NCI-H1694 treated with DMSO at 0.1 percent for 48 hours (cell line): ENCODE measurements at places on chromosomes 1 and 21.

- DNase-seq, result peak; percentile 51
Measured at GRCh38 chr1:247681288-247681897, 1.9 kb upstream of the OR13G1 start.

GRCh38 chr1:159121526-159121925 is 45.0 kb upstream of the AIM2 start:
- DNase-seq, result no peak

- no peak for DNase-seq
Measured at GRCh38 chr1:167832693-167833092, 81.2 kb downstream of the ADCY10 start.

GRCh38 chr1:205275916-205276688 is 45.4 kb downstream of the NUAK2 start:
- no peak for DNase-seq

DNA sequence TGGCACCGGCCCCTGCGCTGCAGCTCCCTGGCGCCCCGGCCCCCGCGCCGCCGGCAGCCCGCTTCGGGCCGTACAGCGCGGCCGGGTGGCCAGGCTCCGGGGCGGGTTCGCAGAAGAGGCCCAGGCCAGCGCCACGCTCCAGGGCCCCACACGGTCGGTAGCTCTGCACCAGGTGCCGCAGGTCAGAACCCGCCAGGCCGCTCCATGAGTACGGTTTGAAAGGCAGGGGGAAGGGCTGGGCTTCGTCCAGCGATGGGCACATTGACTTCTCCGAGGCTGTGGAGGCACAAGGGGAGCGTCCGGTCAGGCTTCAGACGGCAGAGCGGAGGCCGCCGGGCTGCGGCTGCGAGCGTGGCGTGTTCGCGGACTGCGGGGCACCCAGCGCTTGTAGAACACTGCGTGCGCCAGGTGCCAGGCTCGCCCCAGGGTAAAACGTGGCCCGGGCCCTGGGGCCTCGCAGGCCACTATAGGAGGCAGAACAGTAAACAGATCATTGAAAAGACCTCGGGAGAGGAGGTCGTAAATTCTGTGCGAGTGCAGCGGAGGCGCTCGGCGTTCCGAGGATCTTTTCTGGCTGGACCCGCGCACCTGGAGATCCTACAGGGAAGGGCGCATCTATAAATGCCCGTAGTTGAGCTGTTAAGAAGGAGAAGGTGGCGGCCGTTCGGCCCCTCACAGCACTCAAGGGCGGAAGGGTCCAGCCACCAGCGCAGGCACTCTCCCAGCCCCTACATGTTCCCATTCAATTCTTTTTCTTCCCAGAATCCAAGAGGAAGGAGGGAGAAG is 5.7 kb downstream of the GFI1 start:
- DNase-seq, result no peak

- no peak for DNase-seq
Measured at GRCh38 chr1:156582388-156583017, 3.0 kb downstream of the TTC24 start.
